ENCODE measurements at places on chromosomes 2 and 18.
A peak's percentile ranks its signal among the peaks of the same experiment; 100 is the strongest.

GRCh38 chr2:23351388-23352141, 33.4 kb upstream of the KLHL29 start:
- DNase-seq: peak; percentile 61

DNA sequence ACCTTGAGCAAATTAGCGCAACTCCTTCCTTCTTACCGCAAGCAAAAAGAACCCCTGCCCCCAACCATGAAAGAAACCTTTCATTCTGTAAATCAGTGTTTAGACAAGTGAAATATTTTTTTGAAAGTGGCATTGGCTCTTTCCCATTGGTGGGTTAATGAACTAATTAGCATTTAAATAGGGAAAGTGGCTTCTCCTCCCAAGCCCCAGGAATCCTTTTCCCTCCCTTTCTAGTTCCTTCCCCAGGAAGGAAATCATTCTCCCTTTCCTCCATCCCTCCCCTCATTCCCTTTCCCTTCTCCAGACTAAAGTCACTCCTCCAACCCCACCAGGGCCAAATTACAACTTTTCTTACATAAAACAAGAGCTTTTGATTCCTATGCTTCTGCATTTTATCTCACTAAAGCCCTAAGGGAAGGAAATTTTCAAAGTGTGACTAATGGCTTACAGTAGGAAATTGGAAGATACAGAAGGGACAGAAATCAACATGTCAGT, 22.9 kb upstream of the TYMS start:
- no peak for DNase-seq

DNA sequence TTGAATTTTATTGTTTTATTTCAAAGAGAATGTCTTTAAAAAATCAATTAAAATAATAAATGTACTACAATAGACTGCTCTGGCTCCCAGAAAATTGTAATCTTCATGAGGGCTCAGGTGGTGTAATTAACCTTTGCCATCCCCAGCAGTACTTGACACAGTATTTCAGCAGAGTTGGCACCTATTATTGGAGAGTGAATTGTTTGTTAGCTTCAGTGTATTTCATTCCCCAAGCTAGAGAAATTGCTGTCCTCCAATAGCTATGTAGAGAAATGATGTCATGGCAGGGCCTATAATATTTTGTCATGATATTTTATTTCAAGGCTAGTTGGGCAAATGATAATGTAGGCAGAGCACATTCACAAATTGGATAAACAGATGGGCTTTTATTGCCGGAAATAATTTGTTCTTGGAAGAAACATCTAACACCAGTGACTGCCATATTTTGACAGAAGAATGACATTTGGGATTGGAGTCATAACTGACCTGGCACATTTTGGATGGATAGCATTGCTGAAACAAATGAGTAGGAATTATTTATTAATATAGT, 712.0 kb upstream of the NXPH2 start:
- DNase-seq: no peak

DNA sequence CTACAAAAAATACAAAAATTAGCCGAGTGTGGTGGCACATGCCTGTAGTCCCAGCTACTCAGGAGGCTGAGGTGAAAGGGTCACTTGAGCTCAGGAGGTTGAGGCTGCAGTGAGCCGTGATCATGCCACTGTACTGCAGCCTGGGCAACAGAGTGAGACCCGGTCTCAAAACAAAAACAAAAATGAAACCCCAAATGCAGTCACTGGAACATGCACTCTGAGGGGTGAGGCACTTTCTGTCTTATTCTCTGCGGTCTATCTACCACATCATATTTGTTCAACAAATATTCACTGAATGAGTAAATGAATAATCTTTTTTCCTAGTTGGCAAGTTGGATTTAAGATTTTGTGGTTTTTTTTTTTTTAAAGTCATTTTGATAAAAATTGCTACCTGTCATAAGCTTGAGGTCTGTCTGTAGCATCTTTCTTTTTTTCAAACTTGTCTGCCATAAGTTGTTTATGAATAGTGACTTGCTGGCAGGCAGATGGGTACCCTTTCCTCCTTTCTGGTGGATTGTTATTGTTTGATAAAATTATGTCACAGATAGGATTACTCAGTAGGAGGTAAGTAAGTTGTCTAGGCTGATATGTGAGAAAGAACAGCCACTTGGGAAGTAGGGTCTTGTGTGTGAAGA, 11.8 kb downstream of the CHRNA1 start:
- no peak for DNase-seq

- DNase-seq: no peak
These were observed 231.0 kb downstream of the METTL4 start for GRCh38 chr18:2340335-2340734.

DNA sequence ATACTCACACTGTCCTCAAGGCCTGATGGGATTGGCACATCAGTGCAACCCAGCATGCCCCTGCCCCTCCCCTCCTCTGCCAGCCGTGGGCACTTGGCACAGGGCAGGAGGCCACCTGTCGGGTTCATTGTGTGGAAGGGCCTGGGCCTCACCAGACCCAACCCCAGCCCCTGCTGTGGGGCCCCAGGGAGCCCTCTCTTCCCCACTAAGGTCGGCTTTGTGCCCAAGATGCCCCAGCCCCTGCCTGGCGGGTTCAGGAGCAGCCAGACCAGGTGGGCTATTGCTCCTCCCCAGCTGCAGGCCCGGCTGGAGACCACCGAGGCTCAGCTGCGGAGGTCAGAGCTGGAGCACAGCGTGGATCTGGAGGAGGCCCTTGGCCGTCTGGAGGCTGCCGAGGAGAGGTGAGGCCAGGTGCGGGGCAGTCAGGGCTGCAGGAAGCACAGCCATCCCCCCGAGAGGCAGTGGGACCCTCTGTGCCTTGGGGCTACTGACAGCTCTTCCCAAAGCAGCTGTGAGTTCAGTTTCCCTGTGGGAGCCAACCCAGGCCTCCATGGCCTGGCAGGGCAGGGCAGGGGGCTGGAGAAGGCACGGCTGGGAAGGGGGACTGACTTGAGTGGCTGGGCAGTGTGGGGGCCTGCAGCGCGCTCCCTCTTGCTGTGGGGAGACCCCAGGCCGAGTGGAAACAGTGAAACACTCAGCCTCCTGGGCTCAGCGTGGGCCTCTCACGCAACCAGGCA, 16.3 kb downstream of the CROCC2 start:
- DNase-seq: peak; percentile 47

DNA sequence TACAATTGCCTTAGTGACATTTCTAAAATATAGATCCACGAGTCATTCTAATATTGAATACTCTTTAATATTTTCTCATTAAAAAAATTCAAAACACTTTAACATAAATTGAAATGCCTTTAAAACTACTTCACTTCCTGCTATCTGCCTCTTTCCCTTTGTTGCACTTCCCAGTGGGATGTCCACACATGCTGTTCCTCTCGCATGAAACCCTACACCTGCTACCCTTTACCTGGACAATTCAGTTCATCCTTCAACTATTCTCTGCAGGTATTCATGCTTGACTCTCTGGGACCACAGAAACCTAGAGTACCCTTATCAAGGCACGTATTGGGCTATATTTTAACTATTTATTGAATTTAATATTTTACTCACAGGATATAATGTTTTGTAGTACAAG, 373.3 kb upstream of the GALNT5 start:
- no peak for DNase-seq

- no peak for DNase-seq
These were observed 2.0 kb upstream of the MYT1L start for GRCh38 chr2:2333076-2333475.

DNA sequence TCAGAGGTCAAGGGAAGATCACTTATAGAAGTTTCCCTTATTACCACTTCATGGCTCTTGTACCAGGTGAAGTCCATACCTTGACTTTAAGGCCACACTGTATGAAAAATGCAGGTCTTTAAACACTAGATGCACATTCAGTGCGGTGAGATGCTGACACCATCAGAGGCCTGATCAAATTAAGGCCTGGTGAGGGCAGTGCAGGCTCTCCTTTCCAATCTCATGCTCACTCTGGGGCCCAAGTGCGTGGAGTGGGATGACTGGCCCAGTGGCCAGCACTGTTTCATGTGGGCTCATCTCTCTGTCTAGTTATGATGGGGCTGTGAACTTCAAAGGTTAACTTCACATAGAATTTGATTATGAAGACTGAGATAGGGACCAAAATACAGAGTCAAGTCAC, 281.1 kb downstream of the SLC4A3 start:
- DNase-seq: no peak

DNA sequence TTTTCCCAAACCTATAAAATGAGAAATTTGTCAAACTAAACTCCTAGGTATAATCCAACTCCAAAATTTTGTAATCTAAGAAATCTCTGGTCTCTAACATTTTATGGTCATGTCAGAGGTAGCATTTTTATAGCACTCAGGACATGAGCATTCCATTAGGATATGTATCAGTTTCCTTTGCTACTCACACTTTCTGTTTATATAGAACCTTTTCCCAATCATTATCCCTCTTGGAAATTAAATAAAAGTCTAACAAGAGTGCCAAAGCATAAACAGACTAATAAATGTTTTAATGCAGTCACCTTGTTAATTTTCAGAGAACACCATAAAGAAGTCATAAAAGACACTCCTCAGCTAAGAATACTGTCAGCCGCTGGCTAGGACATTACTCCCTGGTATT, 300.0 kb upstream of the CWC22 start:
- no peak for DNase-seq

GRCh38 chr2:229419158-229419557, 148.1 kb upstream of the PID1 start:
- no peak for DNase-seq

- no peak for DNase-seq
These were observed 8.5 kb upstream of the UNC80 start for GRCh38 chr2:209763106-209763505.

- DNase-seq: no peak
These were observed 946.9 kb upstream of the SOX11 start for GRCh38 chr2:4745056-4745991.

GRCh38 chr2:24832931-24833701, 39.9 kb downstream of the CENPO start:
- no peak for DNase-seq

- no peak for DNase-seq
These were observed 247.2 kb upstream of the RAB12 start for GRCh38 chr18:8361941-8362471.

DNA sequence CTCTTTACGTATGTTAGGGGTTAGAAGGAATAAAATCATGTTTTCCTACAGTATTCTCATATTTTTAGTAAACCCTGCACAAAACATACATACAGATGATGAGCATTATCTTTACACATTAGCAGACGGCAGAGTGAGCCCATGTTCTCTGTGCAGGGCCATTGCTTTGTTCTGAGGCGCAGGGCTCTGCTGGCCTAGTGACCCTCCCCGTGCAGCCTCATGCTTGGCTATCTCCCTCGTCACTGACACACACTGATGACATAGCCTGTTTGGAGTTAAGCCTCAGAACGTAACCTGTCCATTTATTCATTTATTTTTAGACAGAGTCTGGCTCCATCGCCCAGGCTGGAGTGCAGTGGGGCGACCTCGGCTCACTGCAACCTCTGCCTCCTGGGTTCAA, 115.9 kb upstream of the FOSL2 start:
- DNase-seq: no peak

DNA sequence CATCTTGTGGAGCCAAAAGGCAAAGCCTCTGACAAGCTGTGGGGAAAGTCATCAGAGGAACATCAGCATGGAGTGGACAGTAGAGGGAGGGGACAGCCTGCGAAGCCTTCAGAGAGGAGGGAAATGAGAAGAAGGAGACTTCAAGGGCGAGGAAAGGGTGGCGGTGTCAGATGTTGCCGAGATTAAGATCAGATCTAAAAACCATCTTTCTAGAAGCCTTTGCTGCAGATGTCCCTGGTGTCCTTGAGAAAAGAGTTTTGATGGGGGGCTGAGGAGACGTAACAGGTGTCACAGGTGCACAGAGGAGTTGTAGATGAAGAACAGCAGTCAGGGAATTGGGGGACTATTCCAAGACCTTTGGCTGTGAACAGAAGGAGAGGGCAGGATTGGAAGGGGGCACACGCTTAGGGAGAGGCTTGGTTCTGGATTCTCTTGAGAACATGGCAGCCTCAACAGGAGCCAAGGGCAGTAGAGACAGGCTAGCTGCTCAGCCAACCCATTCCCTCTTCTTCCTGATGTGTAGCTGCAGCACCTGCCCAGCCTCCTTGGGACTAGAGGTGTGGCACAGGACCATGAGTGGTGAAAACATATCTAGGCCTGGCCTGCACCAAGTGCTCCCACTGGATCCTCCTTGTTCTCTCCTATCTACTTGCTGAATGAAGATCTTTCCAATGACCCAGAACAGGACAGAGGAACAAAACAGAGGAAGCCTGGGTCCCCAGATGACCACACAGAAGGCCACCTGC, 22.7 kb upstream of the NCL start:
- no peak for DNase-seq

DNA sequence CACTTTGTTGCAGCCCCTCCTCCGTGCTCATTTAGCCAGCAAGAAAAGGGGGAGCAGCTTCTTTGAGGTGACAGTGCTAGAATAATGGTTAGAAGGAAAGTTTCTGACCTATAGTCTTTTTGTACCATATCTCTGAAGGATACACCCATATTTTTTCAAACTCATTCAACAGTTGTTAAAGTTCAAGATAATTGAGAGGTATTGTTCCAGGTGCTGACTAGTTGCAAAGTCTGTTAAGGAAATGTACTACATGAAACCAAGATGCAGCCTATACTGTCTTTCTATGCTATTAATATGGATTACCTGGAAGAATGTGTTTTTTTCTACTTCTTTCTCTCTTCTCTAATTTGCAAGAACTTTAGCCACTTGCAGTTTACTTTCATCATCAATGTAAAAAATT, 495.0 kb downstream of the PARD3B start:
- no peak for DNase-seq

GRCh38 chr2:101802329-101802728, 104.8 kb downstream of the MAP4K4 start:
- no peak for DNase-seq

- no peak for DNase-seq
These were observed 148.1 kb downstream of the BCL11A start for GRCh38 chr2:60405271-60405919.

DNA sequence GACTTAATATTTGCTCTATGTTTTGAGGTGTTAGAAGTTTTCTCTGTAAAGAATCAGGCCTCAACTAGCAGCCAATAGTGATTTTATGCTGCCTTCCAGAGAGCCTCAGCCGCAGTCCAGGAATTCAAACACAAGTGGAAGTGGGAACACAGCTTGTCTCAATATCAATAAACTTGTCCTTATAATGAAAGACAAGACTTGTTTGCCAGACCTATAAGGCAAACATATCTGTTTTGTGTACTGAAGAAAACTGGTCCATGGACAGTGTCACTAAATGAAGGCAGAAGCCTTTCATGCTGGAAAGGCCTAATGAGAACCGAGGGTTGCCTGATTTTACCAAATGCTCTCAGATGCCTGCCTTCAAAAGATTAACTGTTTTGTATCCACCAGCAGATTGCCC, 182.2 kb downstream of the EPHA4 start:
- DNase-seq: no peak

All from H1 (cell line).